Fibroblast of mammary gland (primary cell): ENCODE measurements at places on chromosomes 1 and 21.
A peak's percentile ranks its signal among the peaks of the same experiment; 100 is the strongest.

GRCh38 chr1:92273039-92273438 lies 25.7 kb downstream of the GLMN start:
- DNase-seq = no peak

- DNase-seq = peak; percentile 75
These were observed 435.9 kb upstream of the PRMT6 start for GRCh38 chr1:106620521-106620954.

DNA sequence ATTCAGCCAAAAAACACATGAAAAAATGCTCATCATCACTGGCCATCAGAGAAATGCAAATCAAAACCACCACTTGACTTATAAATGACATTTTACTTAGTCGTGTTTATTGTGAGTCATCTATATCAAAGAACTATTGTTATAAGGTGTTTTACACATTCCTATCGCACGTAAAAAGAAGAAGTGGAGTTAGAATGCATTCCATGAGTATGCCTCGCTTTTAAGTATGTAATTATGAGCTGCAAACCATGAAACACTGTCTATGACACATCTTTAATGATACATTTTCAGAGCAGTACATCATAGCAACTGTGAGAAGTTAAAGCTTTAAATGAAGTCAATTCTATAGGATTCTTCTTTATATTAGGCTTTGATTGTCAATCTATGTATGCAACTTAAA lies 614.3 kb upstream of the ADAMTS5 start:
- DNase-seq = peak; percentile 32

DNA sequence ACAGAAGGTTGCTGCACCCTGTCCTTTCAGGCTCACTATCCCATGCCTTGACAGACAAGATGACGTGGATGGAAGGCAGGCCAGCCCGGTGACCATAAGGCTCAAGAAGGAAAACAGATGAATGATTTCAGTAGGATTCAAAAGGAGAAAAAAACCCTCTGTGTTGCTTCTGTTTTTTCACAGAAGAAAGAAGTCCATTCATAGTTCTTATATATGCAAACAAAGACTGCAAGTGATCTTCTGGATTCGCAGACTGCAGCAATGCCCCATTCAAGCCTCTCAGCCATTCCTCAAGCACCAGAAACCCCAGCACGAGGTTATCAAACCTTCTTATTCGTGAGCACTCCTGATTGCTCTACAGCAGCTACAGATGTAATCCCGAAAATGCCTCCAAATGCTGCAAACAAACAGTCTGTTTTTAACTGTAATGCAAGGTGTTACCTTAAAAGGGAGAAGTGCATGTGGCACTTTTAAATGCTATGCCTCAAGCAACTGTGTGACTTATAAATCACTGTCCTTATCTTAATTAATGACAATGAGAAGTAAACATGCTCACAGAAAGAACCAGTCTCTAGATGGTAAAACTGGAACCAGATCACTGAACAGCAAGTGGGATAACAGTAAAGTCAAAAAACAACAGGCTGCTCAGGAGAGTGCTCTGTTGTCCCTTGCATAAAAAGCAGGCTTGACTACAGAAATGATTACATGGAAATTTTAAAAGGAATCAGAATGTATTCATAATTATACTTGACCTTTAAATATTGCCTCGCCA lies 173.9 kb downstream of the HHIPL2 start:
- no peak for DNase-seq

GRCh38 chr1:1754051-1754815 lies 24.0 kb downstream of the NADK start:
- no peak for DNase-seq

GRCh38 chr1:16981269-16981849 lies 939 bp upstream of the MFAP2 start:
- DNase-seq = peak; percentile 95
